ENCODE measurements at places on chromosomes 16 and 17. TPM values are rescaled to one million over a fixed set of nuclear protein-coding genes. Genes with fewer than 3 reads are reported as not detected.

DNA sequence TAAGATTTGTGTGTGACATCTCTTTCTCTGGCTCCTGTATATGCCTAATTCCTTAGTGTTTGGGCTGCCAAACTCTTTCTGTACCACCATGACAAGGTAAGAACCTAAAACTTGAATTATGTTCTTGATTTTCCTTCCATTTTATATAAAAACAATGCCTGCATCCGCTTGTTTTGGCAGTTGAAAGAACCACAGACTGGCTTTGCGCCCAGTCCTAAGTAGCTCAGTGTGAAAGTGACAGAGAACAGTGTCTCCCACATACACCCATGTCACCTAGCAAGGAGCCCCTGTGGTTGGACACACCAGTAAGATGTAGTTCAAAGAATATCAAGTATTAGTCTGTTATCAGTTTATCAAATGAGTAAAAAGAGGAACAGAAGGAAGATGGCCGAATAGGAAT lies 40.7 kb upstream of the SLC6A2 start:
- H3K36me3 ChIP-seq, result no peaks in the 10 kb centered on the region
- H3K4me1 ChIP-seq, result no peaks in the 10 kb centered on the region
- no peaks in the 10 kb centered on the region for H3K27me3 ChIP-seq

- H3K27ac ChIP-seq, result no peak overlapping the region
- no peaks in the 10 kb centered on the region for H3K27me3 ChIP-seq
- H3K4me3 ChIP-seq, result no peak overlapping the region
- DNase-seq, result no peak
- H3K4me1 ChIP-seq, result no peaks in the 10 kb centered on the region
Observed at GRCh38 chr17:33889766-33890165, 365.3 kb upstream of the CCL2 start.

DNA sequence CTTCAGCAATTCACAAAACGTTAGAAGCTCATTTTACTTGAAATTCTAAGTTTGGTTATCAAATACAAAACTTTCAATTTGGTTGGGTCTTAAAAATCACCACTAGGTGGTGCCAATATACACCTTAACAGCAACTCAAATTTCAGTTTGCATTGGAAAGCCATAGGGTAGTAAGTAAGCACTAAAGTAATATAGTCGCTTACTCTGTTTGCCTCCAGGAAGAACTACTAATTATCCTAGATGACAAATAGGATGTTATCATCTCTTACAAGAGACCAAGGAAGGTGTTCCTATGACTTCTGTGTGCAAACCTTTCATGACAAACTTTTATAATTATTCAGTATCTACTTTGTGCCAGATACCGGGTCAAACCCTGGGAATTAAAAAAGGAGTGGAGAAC lies 93.3 kb downstream of the MYO1D start:
- H3K27me3 ChIP-seq, result no peaks in the 10 kb centered on the region
- DNase-seq, result no peak
- no peaks in the 10 kb centered on the region for H3K4me1 ChIP-seq

- H3K27me3 ChIP-seq, result no peaks in the 10 kb centered on the region
- DNase-seq, result no peak
- no peaks in the 10 kb centered on the region for H3K36me3 ChIP-seq
- H3K4me1 ChIP-seq, result no peaks in the 10 kb centered on the region
- no peak overlapping the region for H3K4me3 ChIP-seq
Observed at GRCh38 chr17:27985736-27986399, 56.6 kb upstream of the NLK start.

GRCh38 chr16:51224317-51224716 lies 73.2 kb upstream of the SALL1 start:
- no peak for DNase-seq
- H3K27me3 ChIP-seq, result no peaks in the 10 kb centered on the region
- H3K27ac ChIP-seq, result no peak overlapping the region
- no peaks in the 10 kb centered on the region for H3K36me3 ChIP-seq

DNA sequence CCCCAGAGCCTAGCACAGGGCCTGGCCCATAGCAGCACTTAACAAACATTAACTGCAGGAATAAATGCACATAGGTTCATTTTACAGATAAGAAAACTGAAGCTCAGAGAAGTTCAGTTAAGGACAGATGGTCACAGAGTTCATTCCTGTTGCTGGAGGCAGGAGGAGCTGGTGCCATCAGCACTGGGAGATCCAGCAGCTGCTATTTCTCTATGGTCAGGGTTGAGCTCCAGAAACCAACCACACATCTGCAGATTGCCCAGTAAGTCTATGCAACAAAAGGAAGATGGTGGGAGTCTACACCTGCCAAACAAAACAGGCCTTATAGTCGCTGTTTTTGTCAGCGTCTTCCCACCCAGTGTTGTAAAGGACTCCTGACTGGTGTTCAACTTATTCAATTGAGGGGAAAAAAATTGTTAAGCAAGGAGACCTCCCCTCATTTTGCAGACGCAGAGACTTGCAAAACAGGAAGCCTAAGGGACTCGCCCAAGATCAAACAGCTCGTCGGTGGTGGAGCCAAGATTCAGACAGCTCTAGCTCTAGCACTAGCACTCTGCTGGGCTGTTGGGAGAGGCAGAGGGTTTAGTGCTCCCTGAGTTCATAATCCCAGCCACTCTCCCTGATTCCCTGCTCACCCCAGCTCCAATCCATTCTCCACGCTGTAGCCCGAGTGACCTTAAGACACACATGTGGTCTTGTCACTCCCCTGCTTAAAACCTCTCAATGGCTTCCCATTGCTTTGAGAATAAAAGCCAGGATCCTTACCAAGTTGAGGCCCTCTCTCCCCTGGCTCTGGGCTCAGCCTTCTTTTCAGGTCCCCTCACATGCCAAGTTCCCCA lies 9.0 kb downstream of the NOG start:
- no peak overlapping the region for H3K27ac ChIP-seq
- no peaks in the 10 kb centered on the region for H3K4me1 ChIP-seq
- DNase-seq, result no peak

DNA sequence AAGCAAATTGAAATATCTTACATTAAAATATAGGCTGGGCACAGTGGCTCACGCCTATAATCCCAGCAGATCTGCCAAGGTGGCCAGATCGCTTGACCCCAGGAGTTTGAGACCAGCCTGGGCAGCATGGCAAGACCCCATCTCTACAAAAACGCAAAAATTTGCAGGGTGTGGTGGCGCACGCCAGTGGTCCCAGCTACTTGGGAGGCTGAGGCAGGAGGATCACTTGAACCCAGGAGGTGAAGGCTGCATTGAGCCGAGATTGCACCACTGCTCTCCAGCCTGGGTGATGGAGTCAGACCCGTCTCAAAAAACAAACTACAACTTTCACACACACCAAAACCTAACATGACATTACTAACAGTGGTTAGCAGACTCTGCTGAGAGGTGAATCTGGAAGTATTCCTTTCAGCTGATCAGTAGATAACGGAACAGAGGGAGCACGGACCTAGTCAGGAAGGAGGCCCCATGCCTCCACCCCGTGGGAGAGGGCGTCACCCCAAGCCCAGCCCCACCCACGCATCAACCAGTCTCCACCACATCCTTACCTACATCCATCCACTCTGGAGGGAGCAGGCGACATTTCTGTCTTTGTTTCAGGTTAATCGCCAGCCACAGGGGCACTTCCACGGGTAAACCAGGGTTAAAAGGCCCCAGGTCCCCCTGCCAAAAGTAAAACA lies 1.7 kb downstream of the GINS2 start:
- peak; percentile 27 for DNase-seq
- no peaks in the 10 kb centered on the region for H3K36me3 ChIP-seq
- H3K4me3 ChIP-seq, result no peak overlapping the region
- H3K27me3 ChIP-seq, result no peaks in the 10 kb centered on the region
- no peak overlapping the region for H3K27ac ChIP-seq
- no peaks in the 10 kb centered on the region for H3K4me1 ChIP-seq

- H3K27ac ChIP-seq, result no peak overlapping the region
- no peak for DNase-seq
- H3K4me1 ChIP-seq, result no peaks in the 10 kb centered on the region
- H3K27me3 ChIP-seq, result no peaks in the 10 kb centered on the region
- H3K4me3 ChIP-seq, result no peak overlapping the region
Observed at GRCh38 chr16:77402672-77403071, 32.2 kb downstream of the ADAMTS18 start.

- peaks cover 8% of the 10 kb centered on the region for H3K4me1 ChIP-seq
- no peaks in the 10 kb centered on the region for H3K27me3 ChIP-seq
Observed at GRCh38 chr16:66830422-66831404, at the start of gene NAE1. Gene NAE1, minus strand, starts transcription at chr16:66830976. Its CDS starts 77 bp downstream, at chr16:66830899.

DNA sequence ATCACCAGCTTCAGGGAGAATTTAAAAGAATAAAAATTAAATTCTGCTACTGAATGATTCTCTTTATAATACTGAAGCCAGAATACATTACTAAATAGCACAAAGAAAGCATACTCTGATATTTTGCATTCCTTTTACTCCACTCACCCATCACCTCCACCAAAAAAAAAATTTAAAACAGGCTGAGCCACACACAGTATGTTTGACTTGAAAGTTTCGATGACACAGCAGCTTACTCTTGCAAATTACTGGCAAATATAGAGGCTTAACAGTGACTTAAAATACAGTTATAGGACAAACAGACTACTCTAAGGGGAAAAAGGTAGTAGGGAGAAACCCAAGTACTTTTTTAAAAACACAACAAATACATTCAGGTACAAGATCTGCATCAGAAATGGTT lies 39.2 kb downstream of the GPATCH8 start:
- H3K4me1 ChIP-seq, result no peaks in the 10 kb centered on the region
- no peak overlapping the region for H3K4me3 ChIP-seq
- H3K27me3 ChIP-seq, result no peaks in the 10 kb centered on the region

GRCh38 chr16:81401035-81401950 lies 43.3 kb upstream of the CMIP start:
- H3K27me3 ChIP-seq, result no peaks in the 10 kb centered on the region
- H3K4me3 ChIP-seq, result no peak overlapping the region
- H3K27ac ChIP-seq, result no peak overlapping the region

GRCh38 chr16:56311208-56312027 lies 113.9 kb downstream of the AMFR start:
- no peak overlapping the region for H3K27ac ChIP-seq
- no peaks in the 10 kb centered on the region for H3K27me3 ChIP-seq
- H3K4me1 ChIP-seq, result no peaks in the 10 kb centered on the region
- H3K4me3 ChIP-seq, result no peak overlapping the region
- no peaks in the 10 kb centered on the region for H3K36me3 ChIP-seq
- no peak for DNase-seq

DNA sequence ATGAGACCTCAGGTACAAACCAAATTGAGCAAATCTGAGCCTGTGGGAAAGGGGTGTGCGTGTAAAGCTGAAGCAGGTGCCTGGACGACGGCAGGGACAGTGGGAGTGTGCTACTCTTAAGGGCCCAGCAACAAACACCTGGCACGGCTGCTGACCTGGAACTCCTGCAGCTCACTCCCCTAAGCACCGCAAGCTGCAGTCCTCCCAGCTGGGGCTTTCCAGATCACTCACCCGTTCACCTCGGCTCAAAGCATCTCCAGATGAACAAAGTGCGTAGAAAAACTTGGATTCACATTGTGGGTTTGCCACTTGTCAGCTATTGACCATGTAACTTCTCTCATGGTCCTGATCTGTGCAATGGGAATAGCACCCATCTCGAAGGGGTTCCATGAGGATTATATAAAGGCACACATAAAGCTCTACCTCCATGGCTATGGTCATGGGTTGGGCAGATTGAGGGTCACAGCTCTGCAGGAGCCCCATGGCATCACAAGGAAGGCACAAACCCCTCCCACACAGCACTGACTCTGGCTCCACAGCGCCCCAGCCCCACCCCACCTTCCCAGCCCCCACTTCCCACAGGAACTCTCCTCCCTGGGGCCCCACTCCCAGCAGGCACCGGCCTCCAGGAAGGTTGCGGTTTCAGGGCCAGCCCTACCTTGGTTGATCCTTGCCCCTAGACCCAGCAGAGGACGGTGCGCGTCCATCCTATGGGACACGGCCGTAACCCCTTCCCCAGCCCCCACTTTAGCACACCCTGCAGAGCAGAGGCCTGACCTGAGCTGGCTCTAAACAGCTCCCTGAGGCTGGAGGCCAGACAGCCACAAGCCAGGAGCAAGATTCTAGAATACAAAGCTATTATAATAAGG lies 21.9 kb downstream of the ST3GAL2 start:
- peaks cover 4% of the 10 kb centered on the region for H3K36me3 ChIP-seq
- H3K4me1 ChIP-seq, result no peaks in the 10 kb centered on the region
- no peak overlapping the region for H3K4me3 ChIP-seq
- DNase-seq, result no peak
- no peaks in the 10 kb centered on the region for H3K27me3 ChIP-seq

GRCh38 chr17:43530288-43531081 lies 15.7 kb downstream of the ETV4 start:
- no peaks in the 10 kb centered on the region for H3K4me1 ChIP-seq
- H3K27me3 ChIP-seq, result no peaks in the 10 kb centered on the region
- DNase-seq, result no peak
- H3K36me3 ChIP-seq, result no peaks in the 10 kb centered on the region

- H3K27me3 ChIP-seq, result no peaks in the 10 kb centered on the region
- H3K4me1 ChIP-seq, result no peaks in the 10 kb centered on the region
- peak within 1 kb of the TSS; percentile 85 for H3K4me3 ChIP-seq
- H3K27ac ChIP-seq, result peak within 1 kb of the TSS; percentile 29
Observed at GRCh38 chr16:71626018-71626857, at the start of gene MARVELD3. Gene MARVELD3, plus strand, starts transcription at chr16:71626184. Its CDS starts 46 bp downstream, at chr16:71626230.

DNA sequence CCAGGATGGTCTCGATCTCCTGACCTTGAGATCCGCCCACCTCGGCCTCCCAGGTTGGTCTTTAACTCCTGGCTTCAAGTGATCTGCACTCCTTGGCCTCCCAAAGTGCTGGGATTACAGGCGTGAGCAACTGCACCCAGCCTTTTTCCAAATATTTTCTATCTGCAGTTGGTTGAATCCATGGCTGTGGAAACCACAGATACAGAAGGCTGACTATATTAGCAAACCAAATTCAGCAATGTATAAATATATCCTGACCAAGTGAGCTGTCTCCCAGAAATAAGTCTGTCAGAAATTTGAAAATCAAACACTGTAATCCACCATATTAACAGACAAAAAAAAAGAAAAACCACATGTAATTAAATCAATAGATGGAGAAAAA lies 9.6 kb downstream of the CFDP1 start:
- H3K36me3 ChIP-seq, result no peaks in the 10 kb centered on the region
- no peak overlapping the region for H3K4me3 ChIP-seq
- H3K27me3 ChIP-seq, result no peaks in the 10 kb centered on the region

DNA sequence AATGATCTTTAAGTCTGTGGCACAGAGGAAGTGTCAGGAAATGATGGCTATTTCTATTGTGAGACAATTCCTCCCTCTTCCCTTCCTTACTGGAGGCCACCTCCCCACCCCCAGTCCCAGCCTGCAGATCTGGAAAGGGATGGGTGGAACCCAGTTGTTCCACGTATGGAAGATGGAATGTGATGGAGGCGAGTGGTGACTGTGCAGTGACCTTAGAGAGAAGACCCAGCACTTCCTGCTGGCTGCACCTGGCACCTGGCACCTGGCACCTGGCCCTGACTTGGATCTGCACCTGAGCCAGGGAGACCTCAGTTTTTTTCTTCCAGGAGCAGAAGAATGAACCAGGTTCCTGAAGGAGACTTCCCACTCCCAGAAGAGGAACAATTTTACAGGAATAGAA lies 33.0 kb upstream of the TMC5 start:
- peaks cover 6% of the 10 kb centered on the region for H3K4me1 ChIP-seq
- H3K27me3 ChIP-seq, result no peaks in the 10 kb centered on the region
- no peak overlapping the region for H3K27ac ChIP-seq
- H3K36me3 ChIP-seq, result no peaks in the 10 kb centered on the region

SLC16A13 gene
- total RNA-seq, result 35.4 TPM

SPATA22 gene
- total RNA-seq, result not detected

ST6GALNAC1 gene
- total RNA-seq, result 0.42 TPM

ALOXE3 gene
- total RNA-seq, result not detected

WNT9B gene
- total RNA-seq, result not detected

HASPIN gene
- 0.09 TPM for total RNA-seq

HOXB7 gene
- total RNA-seq, result 0.79 TPM

RNU2-1 gene
- not detected for total RNA-seq

PHF23 gene
- total RNA-seq, result 19.1 TPM

SCIMP gene
- 4.4 TPM for total RNA-seq

PLEKHM1 gene
- total RNA-seq, result 23.6 TPM
